ENCODE measurements at places on chromosomes 16 and 17.

- DNase-seq = no peak
Measured at GRCh38 chr17:40122999-40123810, 1.4 kb downstream of the MSL1 start.

- DNase-seq = no peak
Measured at GRCh38 chr16:2967211-2967631, 1.9 kb upstream of the PAQR4 start.

GRCh38 chr17:74215342-74215727 lies 2.0 kb downstream of the TTYH2 start:
- no peak for DNase-seq

GRCh38 chr17:1304962-1305563 lies 25.6 kb downstream of the TRARG1 start:
- DNase-seq = no peak

DNA sequence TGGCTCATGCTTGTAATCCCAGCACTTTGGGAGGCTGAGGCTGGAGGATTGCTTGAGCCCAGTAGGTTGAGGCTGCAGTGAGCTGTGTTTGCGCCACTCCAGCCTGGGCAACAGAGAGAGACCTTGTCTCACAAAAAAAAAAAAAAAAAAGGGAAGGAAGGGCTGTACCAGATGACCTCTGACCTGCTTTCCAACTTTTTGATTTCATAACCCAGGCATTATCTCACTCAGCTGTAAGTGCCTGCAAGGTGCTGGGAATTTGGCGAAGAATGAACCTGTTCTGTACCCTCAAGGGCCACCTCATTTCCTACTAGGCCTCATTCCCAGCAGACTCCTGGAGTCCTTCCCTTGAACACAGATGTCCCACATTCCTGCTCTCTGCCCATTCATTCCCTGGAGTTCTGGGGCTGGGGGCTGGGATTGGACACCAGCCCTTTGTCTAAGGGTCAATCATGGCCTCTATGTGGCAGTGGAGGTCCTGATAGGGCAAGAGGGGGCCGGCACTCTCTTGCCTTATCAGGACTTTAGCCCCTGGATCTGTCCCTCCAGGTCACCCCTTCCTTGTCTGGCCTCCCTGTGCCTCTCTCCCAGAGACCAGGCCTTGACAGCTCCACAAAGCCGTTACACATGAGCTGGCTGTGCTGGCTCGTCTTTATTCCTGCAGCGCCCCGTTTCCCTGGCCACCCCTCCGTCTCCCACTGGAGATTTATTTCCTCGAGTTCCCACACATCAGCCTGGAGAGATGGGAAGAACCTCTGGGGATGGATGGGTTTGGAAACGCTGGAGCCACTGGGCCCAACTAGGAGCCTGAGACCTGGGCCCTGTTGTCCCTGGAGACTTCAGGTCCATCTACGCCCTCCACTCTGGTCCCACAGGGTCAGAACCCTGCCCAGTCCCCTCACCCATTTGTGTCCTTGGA lies 821 bp upstream of the GFAP start:
- no peak for DNase-seq

DNA sequence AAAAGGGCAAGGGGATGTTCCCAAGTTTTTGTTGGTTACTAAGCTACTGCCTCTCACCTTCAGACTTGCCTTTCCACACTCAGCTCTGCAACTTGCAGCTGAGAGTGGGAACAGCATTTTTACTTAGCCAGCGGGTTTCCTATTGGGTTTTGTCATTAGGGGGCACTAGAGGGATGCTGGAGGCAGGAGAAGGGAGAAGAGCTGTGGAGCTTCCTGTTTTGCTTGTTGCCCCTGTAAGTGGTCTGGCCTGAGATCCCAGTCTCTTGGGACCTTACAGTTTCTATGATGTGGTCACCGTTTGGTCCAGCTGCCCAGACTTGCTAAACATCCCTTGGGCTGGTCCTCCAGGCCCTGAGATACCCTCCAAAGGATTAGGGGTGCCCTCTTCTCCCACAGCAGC lies 209.6 kb upstream of the NLRP1 start:
- DNase-seq = no peak

- DNase-seq = no peak
Measured at GRCh38 chr16:80163339-80163738, 377.5 kb upstream of the DYNLRB2 start.

DNA sequence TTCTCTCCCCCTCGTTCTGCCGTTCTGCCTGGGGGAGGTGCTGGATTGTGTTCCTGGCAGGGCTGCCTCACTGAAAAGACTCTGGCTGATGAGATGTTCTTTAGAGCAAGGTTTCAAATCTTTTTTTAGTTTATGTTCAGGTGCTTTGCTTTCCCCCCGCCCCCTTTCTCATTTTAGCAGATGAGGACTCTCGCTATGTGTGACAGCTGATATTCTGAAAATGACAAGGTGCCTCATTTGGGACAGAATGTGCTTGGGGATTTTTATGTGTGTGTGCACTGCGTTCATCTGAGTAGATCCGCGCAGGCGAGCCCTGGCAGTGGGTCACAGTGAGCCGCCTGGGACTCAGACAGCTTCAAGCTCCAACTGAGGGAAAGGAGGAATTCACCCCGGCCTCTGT lies 205.9 kb downstream of the HS3ST4 start:
- no peak for DNase-seq
